Renal cortical epithelial cell (primary cell): ENCODE measurements at places on chromosomes 12 and 14. TPM values are rescaled to one million over a fixed set of nuclear protein-coding genes. Genes with fewer than 3 reads are reported as not detected.
A peak's percentile ranks its signal among the peaks of the same experiment; 100 is the strongest.

DNA sequence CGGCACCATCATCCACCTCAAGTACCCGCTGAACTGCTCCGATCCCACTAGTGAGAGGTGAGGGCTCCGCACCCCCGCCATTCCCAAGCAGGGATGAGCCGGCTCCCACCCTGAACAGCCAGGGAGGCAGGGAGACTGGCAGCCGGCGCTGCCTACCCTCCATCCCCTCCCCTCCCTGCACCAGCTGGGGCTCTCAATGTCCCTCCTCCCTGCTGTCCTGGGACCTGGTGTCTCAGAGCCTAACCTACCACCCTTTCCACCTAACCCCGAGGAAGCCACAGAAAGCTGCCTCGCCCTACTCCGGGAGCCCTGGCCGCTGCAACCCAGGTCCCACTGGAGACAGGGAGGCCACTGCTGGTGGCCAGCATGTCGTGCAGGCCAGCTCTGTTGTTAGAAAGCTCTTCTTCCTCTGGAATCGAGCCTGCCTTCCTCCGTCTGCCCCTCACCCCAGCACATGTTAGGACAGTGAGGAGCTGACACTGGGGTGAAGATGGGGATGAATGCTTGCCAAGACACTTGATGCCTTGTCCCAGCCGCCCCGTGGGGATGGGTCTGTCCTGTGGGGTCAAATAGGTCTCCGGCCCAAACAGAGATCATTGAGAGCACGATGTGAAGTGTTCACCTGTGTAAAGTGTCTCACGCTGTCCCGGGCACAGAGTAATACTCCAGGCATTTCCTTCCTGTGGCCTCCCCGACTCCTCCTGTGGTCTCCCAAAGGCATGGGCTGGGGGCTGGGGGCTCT is 1.1 kb downstream of the PTPN6 start:
- DNase-seq, result no peak

DNA sequence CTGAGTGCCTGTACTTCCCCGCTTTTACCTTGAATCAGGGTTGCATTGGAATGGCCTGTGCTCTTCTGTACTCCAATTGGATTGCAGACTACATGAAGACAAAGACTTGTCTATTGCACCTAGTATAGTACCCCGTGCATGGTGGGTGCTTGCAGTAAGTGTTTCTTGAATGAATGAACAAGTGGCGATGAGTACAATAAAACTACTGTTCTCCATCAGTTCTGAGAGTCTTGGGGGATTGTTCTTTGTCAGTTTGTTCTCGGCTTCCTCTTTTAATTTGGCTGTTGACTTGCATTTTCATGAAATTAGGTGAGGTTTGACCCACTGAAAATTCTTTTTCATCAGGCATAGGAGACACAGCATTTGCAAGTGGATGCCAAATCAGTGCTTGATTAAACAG is 34.1 kb downstream of the ERH start:
- DNase-seq, result no peak

HOXC4 gene
- 0.52 and 1.5 TPM in 2 replicates for total RNA-seq

DHH gene
- total RNA-seq, result 0.05 TPM in 1 of 2 replicates, not detected in the other

DNA sequence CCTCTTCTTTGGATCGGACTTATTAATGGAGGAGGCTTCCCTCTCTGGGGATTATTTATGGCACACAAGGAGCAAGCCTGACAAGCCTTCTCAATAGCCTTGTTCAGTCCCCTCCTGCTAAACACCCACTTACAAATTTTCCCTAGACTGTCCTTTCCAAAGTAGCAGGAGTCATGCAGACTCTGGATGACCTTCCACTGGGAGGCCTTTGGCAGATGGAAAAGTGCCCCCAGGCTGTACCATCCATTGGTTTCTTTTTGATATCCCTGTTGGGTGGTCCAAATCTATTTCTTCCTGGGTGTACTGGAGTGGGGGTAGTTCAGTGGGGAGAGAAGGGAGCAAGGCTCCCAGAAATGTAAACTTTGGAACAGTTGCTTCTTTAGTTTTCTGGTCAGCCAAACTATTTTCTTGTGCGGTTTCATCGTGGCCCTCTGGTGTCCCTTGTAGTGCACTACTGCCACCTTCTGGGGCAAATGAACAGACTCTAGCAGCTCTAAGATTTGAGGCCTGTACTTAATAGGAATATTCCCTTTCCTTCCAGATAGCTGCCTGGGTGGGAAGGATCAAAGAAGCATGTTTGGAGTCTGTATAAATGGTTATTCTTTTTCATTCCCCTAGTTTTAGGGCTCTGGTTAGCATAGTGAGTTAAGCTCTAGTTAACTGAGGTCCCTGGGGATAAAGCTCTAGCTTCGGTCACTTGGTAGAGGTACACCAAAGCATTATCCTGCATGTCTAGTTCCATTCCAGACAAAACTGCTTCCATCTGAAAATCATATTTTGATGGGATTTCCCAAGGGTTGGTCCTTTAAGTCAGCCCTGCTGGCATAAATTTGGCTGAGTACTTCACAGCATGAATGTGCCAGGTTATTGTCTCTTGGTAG is 409.5 kb downstream of the SLC6A15 start:
- DNase-seq, result peak; percentile 51

DNA sequence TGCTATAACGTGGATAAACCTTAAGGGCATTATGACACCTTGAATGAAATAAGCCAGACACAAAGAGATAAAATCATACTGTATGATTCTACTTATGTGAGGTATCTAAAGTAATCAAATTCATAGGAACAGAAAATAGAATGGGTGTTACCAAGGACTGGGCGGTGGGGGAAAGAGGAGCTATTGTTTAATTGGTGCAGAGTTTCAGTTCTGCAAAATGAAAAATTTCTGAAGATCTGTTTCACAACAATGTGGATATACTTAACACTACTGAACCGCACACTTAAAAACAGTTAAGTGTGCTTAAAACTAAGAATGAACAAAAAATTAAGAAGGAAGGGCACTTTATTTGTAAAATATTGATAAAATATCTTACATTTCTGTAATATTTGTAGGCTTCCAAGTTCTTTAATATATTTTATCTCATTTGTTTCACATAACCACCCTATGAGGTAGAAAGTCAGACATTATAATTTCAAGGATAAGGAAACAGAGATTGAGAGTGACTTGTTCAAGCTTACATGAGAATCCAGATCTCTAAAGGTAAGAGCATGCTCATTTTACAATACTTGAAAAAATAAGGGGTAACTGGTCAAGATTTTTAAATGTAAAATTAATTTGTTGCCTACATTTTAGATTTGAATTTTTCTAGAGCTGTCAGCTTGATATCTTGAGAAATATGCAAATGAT is 14.9 kb downstream of the LTA4H start:
- DNase-seq, result no peak

GRCh38 chr12:101594700-101595099 is at the start of gene MYBPC1:
Gene MYBPC1 (plus strand): TSS chr12:101594971. CDS start chr12:101595071, 100 bp downstream.
- DNase-seq, result no peak

PIANP gene
- total RNA-seq, result 0.15 TPM in 1 of 2 replicates, not detected in the other

GRCh38 chr14:50615552-50615951 is 52.6 kb downstream of the SAV1 start:
- DNase-seq, result no peak

DNA sequence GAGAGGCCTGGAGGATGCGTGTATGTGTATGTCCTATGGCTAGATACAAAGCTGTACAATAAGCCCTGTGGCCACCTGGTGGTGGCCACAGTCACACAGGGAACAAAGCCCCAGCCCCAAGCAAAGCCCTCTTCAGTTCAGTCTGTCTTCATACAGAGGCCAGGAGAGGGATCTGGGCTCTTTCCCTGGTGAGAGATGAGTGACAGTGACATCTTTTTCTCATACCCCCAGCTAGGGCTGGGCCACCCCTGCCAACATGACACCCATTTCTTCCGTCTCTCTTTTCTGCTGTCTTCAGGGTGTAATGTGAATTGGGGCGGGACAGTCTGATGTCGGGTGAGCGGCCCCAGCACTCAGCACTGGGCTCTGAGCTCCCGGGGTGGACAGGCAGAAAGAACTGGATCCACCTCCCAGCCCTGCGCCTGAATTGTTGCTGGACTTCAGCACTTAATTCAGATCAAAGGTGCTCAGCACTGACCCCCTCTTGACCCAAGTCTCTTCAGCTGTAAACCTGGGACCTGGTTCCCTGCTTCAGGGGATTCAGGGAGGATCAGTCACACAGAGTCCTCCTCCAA is 59.8 kb downstream of the SERPINA3 start:
- no peak for DNase-seq

- no peak for DNase-seq
Observed at GRCh38 chr12:57722716-57723629, 15.6 kb downstream of the AGAP2 start.

GRCh38 chr14:71333705-71334104 is 426.4 kb downstream of the PCNX1 start:
- no peak for DNase-seq

DNA sequence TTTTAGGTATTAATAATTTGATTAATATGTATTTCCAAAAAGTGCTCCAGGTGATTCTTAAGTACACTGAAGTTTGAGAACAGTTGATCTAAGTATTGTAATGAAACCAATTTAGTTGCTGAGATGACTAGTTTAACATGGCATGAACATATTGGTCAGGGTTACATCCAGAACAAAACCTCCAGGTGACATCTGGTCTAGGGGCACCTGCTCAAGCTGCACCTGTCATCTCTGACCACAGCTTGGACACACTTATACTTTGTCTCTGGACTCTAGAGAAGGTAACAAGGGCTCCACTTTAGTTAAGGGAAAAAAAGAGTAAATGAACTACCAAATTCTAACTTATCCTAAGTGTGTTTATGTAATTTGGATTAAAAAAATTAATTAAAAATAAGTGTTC is 8.1 kb downstream of the ARID2 start:
- no peak for DNase-seq

NAA30 gene
- total RNA-seq, result 32.6 and 35.2 TPM in 2 replicates

DNA sequence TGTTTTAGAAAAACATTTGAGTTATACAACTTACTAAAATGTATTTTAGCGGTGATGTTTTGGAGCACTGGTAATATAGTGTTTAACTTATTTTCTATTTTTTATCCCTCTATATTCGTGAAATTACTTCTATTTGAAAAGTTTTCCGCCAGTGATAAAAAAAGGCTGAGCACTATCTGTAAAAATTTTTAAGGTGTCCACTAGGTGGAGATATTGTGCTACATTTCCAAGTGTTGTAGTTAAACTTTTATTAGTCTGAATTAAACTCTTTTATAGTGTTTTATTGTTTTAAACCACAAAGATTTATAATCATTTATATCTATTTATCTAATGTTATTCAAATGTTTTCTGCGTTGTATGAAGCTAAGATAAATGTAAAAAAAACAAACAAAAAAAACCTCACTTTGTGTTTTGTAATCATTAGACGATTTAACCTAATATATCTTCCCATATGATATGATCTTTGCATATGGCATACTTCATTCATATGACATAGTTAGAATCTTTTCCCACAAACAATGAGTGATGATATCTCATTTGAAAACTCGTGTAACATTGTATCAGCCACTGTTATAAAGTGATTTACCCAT is 11.8 kb downstream of the ALG10B start:
- DNase-seq, result peak; percentile 47

DNA sequence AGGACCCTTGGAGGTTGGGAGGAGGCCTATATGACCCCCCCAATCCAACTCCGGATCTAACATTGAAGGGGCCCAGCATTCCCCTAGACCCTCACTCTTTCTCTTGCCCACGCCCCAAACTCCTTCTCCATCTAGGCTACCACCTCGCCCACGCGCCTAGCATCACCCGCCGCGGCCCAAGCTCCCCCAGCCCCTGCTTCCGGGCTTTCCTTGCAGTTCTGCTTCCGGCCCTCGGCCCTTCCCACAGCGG is 445 bp downstream of the CERS5 start:
- no peak for DNase-seq

DNA sequence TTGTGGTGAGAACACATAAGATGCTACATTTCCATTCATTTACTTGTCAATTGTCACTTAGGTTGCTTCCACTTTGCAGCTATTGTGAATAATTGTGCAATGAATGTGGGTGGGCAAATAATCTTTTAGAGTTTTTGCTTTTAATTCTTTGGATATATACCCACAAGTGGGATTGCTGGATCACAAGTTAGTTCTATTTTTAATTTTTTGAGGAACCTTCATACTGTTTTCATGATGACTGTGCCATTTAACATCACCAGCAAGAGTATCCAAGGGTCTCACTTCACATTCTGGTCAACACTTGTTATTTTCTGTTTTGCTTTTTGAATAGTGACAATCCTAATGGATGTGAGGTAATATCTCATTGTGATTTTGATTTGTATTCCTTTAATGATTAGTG is 10.5 kb downstream of the CLEC6A start:
- DNase-seq, result no peak

DNA sequence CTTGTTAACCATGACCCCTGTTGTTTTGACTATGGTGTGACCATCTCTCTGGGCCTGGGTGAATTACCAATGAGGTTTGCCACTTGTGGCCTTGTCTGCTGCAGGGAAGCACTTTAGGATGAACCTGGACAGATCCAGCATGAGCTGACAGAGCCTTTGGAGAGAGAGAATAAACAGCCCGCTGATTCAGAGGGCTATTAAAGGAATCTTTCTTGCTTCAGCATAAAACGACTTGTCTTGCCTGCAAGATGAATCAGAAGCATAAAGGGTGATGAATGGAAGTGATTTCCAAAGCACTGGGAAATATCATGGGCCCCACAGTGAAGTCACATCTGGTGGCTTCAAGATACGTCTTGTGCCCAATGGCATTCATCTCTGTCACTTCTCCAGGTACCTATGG is 69.0 kb upstream of the WSCD2 start:
- no peak for DNase-seq

WNT1 gene
- total RNA-seq, result not detected in 2 replicates

DNA sequence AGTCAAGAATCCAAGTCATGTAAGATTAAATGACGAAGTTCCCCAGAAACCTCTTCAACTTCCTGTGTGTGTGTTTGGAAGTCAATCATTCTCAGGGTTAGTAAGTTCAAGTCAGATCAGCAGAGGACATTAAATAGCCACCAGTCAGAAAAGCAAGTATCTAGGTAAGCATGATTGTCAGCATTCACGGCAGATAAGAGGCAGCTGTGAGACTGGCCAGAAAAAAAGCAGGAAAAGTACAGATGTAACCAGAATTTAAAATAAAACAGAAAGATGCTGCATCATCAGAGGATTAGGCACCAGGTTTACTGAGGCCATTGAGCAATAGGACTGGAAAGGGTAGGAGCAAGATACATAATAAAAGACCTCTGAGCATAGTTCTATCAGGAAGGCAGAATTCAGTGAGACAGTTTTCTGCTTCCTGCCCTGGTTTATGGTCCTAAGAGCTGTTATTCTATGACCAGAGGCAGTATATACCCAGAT is 606.9 kb downstream of the FSCB start:
- no peak for DNase-seq

DNA sequence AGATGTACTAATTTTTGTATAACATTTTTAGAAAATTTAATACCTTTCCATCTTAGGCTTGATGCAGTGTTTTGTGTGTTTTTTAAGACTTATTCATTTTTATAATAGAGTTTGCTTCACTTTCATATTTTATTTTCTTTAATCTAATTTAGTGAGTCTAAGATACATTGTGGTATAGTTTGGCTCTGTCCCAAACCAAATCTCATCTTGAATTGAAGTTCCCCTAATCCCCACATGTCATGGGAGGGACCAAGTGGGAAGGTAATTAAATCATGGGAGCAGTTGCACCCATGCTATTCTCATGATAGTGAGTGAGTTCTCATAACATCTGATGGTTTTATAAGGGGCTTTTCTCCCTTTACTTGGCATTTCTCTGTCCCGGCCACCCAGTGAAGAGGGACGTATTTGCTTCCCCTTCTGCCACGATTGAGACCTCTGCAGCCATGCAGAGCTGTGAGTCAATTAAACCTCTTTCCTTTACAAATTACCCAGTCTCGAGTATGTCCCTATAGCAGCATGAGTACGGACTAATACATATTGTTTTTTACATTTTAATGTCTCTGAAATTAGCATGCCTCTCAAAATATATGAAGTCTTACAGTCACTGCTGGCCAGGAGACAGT is 34.9 kb downstream of the GABARAPL1 start:
- DNase-seq, result no peak
